ENCODE measurements at places on chromosomes 3 and 15.
A peak's percentile ranks its signal among the peaks of the same experiment; 100 is the strongest.

GRCh38 chr15:99914723-99915122 is 181.5 kb upstream of the LYSMD4 start:
- DNase-seq: no peak

DNA sequence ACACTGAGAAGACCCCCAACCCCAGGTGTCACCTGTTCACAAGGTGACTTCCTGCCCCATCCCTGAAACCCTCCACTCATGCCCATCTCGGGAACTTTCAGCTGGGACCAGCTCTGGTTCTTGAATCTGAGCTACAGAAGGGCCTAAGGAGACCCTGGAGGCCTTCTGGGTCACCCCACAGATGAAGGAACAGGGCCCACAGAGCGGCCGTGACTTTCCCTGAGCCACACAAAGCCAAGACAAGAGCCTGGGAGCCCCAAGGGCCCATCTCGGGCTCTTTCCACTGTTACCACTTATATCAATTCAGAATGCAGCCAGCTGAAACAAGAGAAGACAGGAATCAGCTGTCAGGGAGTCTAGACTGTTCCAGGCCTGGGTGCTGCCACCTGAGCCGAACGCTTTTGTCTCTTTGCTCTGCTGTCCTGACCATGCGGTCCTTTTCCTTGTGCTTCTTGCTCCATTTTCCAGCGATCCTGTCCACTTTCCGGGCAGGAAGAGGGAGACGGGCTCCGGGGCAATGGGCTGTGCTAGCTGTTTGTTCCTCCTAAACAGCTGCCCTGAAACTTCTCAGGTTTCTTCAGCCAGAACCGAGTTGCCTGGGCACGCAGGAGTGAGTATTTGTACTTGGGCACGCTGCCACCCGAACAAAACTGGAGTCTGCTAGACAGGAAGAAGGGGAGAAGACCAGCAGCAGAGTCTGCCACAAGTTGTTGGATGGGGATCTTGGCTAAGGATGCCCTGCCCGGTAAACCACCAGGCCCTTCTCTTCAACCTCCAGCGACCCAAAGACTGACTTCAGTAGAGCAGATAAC is 28.0 kb upstream of the PIGZ start:
- no peak for DNase-seq

DNA sequence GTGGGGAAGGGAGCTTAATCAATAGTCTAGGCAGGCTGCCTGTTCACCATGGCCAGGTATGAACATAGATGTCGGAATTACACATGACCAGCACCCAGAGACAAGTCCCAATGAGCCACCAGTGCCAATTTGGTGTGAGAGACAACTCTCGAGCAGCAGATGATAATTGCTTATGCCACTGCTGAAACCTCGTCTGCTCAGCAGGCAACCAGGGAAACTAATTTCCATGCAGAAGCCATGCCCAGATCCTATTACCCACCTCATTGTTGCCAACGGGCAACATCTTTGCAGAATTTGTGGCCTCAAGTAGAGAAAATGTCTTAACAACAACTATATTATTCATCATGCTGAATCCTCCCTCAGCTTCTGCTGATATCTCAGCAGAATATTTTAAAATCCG is 84.9 kb downstream of the CGGBP1 start:
- DNase-seq: no peak

DNA sequence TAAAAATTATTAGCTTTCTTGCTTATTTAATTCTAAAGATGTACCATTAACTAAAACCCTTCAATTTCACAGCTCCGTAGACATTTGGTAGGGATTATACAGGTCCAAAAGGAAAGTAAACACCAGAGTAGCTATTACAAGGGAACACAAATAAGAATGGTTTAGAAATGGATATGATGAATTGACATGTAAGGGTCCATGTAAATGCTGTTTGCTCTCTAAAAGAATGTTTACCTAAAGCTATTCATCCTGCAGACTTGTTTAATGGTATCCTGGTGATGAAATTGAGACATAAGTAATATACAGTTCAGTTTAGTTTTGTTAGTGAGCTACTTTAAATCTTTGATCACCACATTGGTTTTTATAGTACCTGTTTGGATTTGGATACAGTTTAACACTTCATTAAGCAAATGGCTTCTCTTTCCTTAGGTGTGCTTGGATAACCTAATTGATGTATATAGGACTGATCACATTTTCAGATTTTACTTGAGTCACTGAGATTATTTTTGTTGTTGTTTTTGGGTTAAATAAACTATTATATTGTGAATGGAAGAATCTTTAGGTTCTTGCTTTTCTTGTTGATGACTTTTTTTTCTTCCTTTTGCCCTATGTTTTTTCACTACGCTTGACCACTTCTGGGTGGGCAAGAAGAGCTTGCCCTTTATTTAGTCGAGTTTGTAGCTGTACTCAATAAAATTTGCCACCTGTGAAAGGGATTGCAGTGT is 115.4 kb downstream of the TCF12 start:
- DNase-seq: no peak

GRCh38 chr15:76961268-76962011 is 29.9 kb downstream of the RCN2 start:
- no peak for DNase-seq

DNA sequence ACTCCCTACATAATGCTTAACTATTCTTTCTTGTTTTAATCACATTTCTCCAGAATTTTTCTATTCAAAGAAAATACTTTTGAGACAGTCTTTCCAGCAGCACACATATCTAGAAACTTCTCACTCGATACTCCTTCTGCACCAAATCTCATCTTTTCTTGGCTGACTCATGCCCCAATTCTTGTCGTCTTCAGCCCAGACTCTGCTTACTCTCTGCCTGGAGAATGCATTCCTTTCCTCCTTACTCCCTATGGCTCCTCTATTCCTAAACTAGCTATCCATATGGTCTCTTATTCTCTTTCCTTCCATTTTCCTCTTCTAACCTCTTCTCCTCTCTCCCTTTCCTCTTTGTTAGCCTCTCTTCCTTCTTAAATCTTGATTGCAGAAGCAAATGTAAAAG is 158.7 kb downstream of the GBE1 start:
- no peak for DNase-seq

DNA sequence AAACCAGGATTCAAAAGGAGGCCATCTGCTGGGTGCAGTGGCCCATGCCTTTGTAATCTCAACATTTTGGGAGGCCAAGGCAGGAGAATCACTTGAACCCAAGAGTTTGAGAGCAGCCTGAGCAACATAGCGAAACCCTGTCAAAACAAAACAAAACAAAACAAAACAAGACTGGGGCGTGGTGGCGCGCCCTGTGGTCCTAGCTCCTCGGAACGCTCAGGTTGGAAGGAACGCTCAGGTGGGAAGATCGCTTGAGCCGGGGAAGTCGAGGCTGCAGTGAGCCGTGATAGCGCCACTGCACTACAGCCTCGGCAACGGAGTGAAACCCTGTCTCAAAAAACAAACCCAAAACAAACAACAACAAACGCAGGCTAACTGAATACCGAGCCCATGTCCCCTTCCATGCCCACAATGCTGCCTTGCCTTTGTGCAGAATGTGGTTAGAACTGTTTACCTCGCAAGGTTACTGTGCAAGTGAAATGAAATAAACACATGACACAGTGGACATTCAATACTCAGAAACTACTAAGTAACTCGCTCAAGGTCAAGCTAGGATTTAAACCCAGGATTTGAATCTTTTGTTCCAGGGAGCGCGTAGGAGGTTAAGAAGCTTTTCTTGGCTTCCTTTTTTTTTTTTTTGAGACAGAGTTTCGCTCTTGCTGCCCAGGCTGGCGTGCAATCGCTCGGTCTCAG is 766 bp upstream of the EMC4 start:
- no peak for DNase-seq

- DNase-seq: no peak
These were observed 48.4 kb downstream of the ST6GAL1 start for GRCh38 chr3:186978712-186979111.

DNA sequence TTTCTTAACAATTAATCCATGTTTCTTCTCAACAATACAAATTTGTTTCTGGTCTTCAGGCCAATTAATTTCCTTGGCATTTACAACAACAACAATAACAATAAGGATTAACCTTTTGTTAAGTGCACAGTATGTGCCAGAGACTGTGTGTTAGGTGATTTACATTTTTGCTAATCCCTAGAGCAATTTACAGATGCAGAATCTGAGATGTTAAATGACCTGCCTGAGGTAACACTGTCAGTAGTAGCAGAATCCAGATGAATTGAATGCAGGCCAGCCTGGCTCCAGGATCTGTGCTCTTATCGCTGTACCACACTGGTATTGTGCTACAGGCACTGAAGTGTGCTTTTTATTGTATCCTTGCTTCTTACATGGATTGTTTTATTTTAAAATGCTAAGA is 122.2 kb downstream of the MEIS2 start:
- no peak for DNase-seq

DNA sequence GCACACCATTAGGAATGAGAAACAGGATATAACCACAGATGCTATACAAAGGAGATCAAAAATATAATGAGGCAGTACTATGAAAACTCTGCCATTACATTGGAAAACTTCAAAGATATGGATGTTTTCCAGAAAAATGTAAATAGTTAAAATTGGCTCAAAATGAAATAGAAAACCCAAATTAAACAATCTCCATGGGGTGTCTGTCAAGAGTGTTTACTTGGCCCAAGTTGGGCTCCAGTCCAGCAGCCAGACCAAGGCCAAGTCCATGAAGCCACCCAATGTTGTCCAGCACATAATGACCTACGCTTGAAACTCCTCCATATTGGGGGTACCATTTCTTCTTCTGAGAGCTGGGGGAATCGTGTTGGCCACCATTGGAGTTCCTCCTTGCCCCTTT is 37.1 kb downstream of the CTXND1 start:
- no peak for DNase-seq

GRCh38 chr3:9397906-9398699 is 688 bp downstream of the SETD5 start:
- DNase-seq: peak; percentile 53

GRCh38 chr3:112004669-112005068 is 5.9 kb downstream of the TAGLN3 start:
- no peak for DNase-seq

GRCh38 chr3:126160243-126161210 is 19.9 kb downstream of the ALDH1L1 start:
- DNase-seq: no peak

- DNase-seq: peak; percentile 68
These were observed 3.9 kb downstream of the NUP210 start for GRCh38 chr3:13415997-13416793.

- DNase-seq: no peak
These were observed 83.5 kb upstream of the ZNF280D start for GRCh38 chr15:56816781-56817180.

DNA sequence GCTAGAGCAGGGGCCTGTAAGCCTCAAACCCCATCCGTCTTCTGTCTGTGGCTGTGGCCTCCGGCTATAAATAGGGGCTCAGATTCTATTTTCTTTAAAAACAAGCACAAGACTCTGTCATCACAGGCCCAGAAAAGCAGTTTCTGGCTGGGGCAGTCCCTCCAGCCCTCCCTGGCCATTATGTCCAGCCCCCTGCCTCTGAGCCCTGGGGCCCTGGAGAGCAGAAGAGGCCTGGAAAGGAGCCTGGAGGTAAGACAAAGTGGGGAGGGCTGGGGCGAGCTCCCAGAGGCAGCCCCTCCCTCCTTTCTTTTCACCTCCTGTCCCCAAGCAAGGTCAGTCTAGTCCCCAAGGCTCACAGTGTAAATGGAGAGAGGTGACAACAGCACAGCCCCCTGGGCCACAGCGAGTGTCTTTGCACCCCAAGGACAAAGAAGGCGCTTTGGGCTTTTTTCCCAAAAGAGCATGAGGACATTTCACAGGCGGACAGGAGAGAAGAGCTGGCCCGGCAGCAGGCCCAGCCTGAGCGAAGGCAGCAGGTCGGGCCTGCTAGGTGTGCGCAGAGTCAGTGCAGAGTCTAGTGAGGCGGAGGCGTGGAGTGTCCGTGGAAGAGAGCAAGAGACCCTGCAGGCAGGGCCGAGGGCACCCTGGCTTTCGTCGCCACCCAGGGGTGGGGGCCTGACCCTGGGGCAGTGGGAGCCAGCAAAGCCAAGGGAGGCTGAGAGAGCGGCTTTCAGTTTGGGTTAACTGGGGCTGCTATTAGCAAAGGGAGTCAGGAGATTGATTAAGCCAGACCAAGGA is 188.3 kb downstream of the TBC1D2B start:
- no peak for DNase-seq

DNA sequence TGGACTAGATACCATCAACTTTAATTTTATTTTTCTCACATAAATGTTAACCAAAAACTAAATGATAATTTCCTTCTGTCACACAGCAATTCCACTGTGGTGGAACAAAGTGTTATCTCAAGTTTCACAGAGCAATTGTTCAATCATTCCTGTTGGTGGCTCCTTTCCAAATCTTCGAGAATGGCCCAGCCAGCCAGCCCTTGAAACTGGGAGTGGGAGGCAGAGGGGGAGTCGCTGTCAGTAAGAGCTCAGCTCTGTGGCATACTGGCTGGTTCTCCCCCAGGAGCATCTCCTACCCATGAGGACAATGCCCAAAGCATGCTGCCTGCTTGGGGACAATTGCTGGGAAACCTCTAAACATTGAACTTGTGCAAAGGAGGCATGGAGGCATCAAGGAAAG is 47.7 kb downstream of the MECOM start:
- no peak for DNase-seq

GRCh38 chr3:190615607-190616006 is 101.7 kb downstream of the IL1RAP start:
- no peak for DNase-seq

DNA sequence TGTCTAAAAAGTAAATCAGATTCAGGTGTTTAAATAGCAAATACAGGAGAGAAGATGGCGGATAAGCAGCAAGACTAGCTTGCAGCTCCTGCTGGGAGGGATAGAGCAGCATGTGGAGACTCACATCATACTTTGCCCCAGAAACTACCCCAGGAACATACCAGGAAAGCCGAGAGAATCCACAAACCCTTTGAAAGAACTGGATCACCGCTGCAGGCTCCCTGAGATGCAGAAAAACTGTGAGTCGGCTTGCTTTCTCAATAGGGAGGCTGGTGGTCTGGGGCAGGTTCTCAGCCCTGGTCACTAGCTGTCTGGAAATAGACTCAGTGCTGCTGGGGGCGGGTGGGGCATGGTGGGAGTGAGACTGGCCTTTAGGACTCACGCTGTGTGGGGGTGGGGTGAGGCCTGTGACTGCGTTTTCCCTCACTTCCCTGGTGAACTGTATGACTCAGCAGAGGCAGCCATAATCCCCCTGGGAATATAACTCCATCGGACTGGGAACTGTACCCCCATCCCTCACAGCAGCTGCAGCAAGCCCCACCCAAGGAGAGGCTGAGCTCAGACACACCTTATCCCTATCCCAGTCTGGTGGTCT is 142.8 kb downstream of the CNTN6 start:
- DNase-seq: no peak

Data from stimulated activated CD8-positive, alpha-beta memory T cell treated with anti-CD3 and anti-CD28 coated beads, Interleukin-4, amount 100 ng/mL, for 48 hours (primary cell).